ENCODE measurements at places on chromosomes 2 and 18. TPM values are rescaled to one million over a fixed set of nuclear protein-coding genes. Genes with fewer than 3 reads are reported as not detected.

The LYPD6 gene
- total RNA-seq, result not detected

The EIPR1 gene
- total RNA-seq, result 7.1 TPM

The CNDP1 gene
- 0.22 TPM for total RNA-seq

The C2orf80 gene
- total RNA-seq, result not detected

DNA sequence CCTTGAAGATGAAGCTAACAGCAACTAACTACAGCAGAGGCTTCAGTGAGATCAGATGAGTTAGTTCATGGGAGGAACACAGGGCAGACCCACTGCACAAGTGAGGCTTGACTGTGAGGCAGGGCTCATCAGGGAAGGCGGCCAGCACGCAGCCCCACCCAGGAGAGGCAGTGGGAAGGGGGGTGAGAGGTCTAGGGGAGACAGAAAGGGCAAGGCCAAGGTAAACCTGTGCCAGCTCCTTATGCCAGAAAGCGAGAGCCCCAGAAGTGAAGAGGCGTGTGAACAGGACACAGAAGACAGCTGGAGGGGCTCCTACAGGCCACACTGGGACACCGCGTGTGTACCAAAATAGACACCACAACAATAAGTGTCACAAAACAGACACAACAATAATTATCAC lies 48.6 kb downstream of the ANO7 start:
- DNase-seq, result no peak

GRCh38 chr2:186518945-186519344 lies 32.9 kb downstream of the ZC3H15 start:
- no peak for DNase-seq

GRCh38 chr18:26792661-26793060 lies 72.8 kb downstream of the AQP4 start:
- DNase-seq, result no peak

All from CD8-positive, alpha-beta T cell (primary cell).